Stimulated activated naive CD4-positive, alpha-beta T cell treated with Interleukin-2 at 50 U/mL for 16 hours (primary cell): ENCODE measurements at places on chromosomes 1 and 21.
A peak's percentile ranks its signal among the peaks of the same experiment; 100 is the strongest.

DNA sequence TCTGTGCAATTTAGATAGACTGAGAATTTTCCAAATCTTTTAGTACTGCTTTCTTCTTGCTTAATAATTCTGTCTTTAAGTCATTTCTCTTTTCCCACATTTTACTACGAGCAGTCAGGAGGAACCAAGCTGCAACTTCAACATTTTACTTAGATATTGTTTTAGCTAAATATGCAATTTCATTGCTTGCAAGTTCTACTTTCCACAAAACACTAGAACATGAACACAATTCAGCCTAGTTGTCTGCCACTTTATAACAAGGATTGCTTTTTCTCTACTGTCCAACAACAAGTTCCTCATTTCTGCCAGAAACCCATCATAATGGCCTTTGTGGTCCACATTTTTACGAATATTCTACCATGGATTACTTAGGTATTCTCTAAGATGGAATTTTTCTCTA lies 36.6 kb downstream of the SORT1 start:
- DNase-seq = no peak

GRCh38 chr1:89980605-89981004 lies 14.3 kb upstream of the ZNF326 start:
- DNase-seq = no peak

GRCh38 chr1:219476716-219477115 lies 136.2 kb downstream of the ZC3H11B start:
- no peak for DNase-seq

GRCh38 chr21:25638660-25639550 lies at the start of gene JAM2:
Gene JAM2 (plus strand): TSS chr21:25639258. CDS start chr21:25639822, 564 bp downstream.
- no peak for DNase-seq

DNA sequence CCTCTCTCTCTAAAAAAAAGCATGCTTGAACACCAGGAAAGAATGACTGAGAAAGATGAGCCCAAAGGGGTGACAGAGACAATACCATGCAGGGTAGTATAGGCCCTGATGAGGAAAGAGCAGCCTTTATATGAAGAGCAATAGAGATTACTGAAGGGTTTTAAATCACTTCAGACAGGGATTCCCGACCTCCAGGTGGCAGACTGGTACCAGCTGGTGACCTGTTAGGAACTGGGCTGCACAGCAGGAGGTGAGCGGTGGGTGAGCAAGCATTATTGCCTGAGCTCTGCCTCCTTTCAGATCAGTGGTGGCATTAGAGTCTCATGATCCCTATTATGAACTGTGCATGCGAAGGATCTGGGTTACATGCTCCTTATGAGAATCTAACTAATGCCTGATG lies 30.8 kb upstream of the GTF2B start:
- DNase-seq = no peak

GRCh38 chr1:36089393-36090121 lies 865 bp downstream of the ADPRS start:
- no peak for DNase-seq

- peak; percentile 78 for DNase-seq
Measured at GRCh38 chr1:24150234-24151174, 7.6 kb upstream of the IL22RA1 start.

GRCh38 chr1:203172184-203173010 lies 3.2 kb downstream of the MYBPH start:
- DNase-seq = no peak

GRCh38 chr1:205250699-205251098 lies 23.0 kb downstream of the TMCC2 start:
- DNase-seq = no peak
